Activated naive CD8-positive, alpha-beta T cell treated with anti-CD3 and anti-CD28 coated beads, Interleukin-2, amount 10 ng/mL, durations not matched to agents 7 days and 5 days (primary cell): ENCODE measurements at places on chromosomes 12 and 14.

- DNase-seq = no peak
Observed at GRCh38 chr14:21449899-21450216, 6.1 kb downstream of the CHD8 start.

- DNase-seq = no peak
Observed at GRCh38 chr14:94481468-94482131, 5.6 kb upstream of the SERPINA9 start.

GRCh38 chr12:13194401-13195110 lies 2.0 kb upstream of the EMP1 start:
- DNase-seq = no peak

DNA sequence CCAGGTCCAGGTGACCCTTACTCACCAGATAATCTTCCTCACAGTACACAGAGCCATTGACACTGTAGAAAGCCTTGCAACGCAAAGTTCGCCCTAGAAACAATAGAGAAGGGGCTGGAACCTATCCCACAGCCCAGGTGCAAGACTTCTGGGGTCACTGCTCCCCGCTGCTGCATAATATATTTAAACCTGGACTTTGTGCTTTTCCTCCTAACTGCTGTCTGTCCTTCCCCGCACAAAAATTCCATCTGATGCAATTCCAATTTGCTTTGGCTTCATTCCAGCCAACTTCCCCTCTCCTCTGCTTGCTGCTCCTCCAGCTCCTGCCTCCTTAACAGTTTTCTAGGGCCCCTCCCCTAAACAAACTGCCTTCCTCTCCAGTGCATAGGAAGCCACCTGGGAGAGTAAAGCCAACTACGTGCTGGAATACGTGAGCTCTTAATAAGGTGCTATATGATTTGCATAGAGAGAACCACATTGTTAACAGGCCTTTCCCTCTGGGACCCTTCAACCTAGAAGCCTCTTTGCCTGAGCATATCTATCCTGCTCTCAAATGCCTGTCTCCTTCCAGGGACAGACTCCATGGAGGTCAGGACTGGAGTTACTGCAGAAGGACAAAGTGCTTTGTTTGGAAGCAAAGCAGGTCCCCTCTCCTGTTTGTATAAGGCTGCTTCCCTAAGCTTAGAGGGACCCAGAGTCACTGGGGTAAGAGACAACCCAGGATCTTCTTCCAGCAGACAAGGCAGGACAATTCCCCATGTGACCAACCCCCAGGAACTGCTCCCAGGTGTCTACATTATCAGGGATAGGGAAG lies 5.5 kb downstream of the AJUBA start:
- no peak for DNase-seq

GRCh38 chr12:85017618-85018017 lies 18.5 kb downstream of the TSPAN19 start:
- no peak for DNase-seq

DNA sequence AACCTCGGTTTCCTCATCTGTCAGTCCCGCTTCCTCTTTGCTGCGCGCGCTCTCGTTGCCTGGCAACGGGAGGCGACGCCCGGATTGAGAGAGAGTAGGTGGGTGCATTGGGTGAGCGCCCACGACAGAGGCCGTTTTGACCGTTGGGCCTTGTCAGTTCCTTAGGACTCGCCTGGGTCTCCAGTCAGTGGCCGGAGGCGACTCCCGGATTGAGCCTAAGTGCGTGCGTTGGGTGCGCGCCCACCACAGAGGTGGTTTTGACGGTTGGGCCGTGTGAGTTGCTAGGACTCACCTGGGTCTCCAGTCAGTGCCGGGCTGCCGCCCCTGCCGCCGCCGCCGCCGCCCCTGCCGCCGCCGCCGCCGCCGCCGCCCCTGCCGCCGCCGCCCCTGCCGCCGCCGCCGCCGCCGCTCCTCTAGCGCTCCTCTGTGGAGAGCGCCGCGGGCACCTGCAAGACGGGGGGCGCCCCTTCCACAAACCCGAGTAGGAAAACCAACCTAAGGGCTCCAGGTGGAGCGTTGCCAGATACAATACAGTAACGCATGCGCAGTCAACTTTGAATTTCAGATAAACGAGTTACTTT lies 37.2 kb downstream of the APOBEC1 start:
- no peak for DNase-seq

DNA sequence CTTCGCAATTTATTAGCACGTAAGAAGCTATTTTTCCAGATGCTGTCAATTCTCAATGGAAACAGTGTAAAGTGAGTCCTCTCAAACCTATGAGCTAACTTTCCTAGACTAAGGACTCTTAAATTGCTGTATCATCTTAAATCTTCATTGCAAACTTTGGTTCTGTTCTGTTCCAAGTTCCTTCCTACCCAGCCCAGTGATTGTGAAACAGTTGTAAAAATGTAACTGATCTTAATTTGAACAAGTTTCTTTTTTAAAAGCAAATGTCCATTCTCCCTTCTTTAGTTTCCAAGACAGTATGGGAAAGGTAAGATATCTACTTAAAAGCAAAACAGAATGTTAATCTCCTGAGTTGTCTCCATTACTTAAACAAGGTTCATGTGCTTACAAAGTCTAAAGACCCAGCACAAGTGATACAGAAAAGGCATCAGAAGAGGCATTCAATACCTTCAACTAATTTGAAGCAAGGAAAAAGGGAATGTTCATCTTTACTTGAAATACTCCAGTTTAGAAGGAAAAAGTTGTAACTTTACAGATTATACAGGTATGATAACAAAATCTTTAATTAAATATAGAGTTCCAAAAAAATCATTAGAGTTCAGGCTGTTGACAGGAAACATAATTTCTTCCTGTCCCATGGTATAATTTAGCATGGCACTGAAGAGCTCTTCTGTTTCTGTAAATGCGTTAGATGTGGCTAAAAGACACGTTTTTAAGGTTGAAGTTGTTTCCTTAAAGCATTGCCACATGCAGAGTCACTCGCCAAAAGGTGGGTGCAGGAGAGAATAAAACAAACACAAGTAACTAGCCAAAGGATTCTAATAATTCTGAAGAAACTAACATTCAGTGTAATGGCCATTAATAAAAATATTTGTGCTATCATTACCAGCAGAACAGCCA lies 101.5 kb upstream of the USP15 start:
- no peak for DNase-seq

- DNase-seq = no peak
Observed at GRCh38 chr14:91402348-91402747, 15.3 kb downstream of the CCDC88C start.

DNA sequence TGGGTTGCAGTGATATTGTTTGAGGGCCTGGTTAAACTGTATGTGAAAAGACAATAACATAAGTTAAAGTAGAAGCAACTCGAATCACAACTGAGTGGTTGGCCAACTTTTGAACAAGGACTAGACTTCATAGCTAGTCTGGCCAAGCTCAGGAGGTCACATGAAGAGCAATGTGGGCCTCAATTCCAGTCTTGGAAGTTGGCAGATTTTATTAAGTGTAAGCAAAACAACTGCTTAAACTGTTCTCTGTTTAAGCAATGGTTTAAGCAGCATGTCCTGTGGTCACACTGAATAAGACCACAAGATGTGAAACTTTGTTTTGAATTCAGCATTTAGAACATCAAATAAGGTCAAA lies 100.4 kb downstream of the TMTC3 start:
- no peak for DNase-seq

- DNase-seq = no peak
Observed at GRCh38 chr14:70032447-70032846, 153.2 kb downstream of the SMOC1 start.

DNA sequence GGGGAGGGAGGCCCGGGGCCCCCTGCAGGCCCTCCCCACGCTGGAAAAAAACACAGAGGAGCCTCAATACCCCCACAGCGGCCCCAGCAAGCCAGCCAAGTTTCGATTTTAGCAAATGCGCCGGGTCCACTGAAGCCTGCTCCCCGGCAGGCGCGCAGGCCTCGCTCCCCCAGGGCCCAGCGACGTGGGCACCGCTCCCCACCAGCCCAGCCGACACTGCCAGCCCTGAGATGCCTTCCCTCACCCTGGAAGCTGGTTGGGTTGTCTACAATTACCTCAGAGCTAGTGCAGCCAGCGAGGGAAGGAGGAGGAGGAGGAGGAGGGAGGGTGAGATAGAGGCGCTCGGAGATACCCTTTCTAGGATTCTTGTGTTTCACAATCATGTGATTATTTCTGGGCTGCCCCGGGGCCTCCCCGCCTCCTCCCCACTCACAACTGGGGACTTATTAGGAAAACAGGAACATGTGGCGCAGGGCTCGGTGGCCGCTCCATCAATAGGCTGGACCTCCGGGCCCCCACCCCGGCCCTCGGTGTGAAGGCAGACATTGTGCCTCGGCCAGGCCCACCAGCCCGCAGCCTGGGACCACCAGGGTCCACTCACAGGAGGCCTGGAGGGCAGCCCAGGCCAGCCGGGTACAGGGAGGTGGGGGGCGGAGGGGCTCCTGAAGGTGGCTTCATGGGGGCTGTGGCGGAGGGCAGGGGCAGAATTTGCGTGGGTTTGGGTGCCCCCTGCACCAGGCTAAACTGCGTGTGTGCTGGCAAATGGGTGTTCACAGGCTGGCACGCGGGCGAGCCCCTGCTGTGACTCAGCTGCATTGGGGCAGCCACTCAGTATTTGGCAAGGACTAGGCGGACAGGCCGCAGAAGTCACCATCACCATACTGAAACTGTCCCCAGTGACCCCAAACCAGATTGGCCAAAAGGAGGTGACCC lies 109.9 kb downstream of the NCOR2 start:
- peak; percentile 70 for DNase-seq

- DNase-seq = peak; percentile 65
Observed at GRCh38 chr12:121005346-121005815, 10.9 kb downstream of the C12orf43 start.

- DNase-seq = no peak
Observed at GRCh38 chr14:105212541-105213300, 31.6 kb upstream of the NUDT14 start.

DNA sequence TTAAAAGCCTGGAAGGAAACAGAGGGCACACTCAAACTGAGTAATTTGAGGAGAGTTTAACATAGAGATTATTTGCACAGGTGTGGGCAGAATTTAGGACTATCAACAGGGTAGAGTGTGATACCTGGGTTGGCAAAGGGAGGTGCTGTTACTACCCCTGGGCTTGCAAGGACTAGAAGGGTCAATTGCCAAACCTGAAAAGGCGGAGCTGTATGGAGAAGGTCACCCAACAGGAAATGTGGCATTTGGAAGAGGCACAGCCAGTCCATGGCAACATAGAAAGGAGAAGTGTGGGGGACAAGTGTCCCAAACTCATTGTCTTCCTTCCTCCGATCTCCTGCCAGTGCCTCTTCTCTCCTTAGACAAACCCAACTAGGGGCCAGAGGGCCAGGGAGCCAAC lies 21.6 kb upstream of the MED13L start:
- no peak for DNase-seq

- DNase-seq = no peak
Observed at GRCh38 chr12:51244269-51244668, 5.6 kb downstream of the DAZAP2 start.

GRCh38 chr12:70330158-70330557 lies 35.9 kb upstream of the KCNMB4 start:
- no peak for DNase-seq

- no peak for DNase-seq
Observed at GRCh38 chr12:954741-955140, 5.2 kb upstream of the RAD52 start.

- DNase-seq = peak; percentile 71
Observed at GRCh38 chr14:91173221-91173670, 59.4 kb downstream of the DGLUCY start.

DNA sequence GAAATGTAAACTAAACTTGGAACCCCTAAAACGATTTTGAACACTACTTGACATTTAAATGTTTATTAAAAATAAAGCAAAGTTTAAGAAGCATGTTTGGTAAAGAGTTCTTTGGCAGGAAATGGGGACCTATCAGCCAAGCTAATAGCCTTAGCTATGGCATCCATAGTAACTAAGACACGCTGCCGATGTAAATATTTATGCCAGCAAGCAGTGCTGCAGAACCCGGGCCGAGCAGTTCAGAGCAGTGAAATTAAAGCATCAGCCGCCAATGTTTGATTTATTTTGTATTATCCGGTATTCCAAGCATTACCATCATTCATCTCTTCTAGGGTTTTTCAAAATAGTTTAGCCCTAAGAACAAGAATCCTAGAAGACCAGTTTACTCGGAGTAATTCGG lies 61.6 kb downstream of the PPP2R5C start:
- no peak for DNase-seq

DNA sequence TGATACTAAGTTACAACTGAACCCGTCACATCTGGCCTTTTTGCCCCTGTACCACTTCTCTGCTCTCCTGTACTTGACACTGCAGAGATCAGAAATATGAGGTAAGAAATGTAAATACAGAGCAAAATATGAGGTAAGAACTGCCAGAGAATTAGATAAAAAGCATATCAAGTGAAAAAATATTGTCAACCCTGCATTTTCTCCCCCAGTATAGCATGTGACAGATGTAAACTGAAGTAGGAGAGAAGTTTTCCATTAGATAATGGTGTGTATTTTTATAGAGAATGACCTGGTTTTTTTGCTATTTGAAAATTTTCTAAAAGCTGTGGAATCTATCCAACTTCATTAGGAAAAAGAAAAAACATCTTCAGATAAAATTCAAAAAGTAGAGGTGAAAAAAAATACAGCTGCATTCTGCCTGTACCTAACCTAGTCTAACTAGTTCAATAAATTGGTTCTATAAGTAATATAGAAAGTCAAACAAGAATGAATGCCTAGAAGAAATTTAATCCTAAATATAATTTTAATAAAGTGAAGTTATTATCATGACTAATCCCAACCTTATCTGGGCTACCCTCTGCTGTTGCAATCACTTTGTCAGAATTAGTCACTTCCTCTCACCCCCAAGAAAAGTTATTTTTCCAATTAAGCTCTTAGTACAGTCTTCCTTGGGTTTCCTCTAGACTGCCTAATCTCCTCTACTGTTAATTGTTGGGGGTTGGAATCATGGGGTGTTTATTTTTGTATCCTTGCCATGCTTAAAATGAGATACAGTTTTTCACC lies 210.0 kb downstream of the RASSF9 start:
- DNase-seq = no peak

DNA sequence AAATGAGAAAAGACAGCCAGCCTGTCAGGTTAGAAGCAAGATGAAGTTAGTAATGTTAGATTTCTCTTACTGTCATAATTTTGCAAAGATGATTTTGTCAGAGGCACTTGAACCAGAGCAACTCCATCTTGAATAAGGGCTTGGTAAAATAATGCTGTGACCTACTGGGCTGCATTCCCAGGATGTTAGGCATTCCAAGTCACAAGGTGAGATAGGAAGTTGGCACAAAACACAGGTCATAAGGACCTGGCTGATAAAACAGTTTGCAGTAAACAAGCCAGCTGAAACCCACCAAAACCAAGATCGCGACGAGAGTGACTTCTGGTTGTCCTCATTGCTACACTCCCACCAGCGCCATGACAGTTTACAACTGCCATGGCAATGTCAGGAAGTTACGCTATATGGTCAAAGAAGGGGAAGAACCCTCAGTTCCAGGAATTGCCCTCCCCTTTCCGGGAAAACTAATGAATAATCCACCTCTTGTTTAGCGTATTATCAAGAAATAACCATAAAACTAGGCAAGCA lies 1313.5 kb upstream of the TMEM132C start:
- DNase-seq = no peak

DNA sequence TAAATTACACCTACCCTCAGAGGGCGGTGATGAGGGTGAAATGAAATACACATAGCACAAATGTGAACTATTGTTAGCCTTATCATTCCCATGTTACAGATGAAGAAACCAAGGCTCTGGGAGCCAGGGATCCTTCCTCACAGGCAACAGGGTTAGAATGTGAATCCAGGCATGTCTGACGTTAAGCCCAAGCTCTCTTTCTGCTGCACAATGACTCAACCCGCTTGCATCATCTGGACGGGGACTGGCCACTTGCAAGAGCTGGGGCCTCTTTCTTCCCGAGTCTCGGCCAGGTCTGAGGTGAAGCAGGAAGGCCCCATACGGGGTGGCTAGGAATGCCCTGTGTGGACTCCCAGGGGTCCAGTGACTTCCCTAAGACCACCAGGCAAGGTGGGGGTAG lies 105.2 kb downstream of the RBM19 start:
- no peak for DNase-seq

GRCh38 chr12:7099290-7099996 lies 7.2 kb upstream of the C1R start:
- DNase-seq = no peak
